ENCODE measurements at places on chromosomes 7 and 10.

GRCh38 chr10:6204341-6205191 is 1.8 kb downstream of the PFKFB3 start:
- peak; percentile 53 for DNase-seq

DNA sequence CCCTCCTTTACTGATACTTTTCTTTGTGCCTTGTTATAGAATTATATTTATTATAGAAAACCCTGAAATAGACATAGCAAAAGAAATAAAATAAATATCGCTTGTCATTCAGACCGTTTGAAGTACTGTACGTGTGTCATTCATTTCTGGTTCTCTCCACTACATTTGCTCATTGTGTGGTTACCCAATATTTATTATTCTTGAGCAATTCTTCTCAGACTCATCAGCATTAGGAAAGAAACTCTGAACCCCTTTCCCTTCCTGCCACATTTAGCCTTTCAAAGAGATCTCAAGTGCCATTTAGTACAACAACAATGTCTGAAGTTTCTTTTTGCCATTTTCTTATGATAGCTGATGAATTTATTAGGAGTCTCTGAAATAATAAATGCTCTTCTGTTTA is 154.1 kb downstream of the KIAA1217 start:
- DNase-seq: no peak

DNA sequence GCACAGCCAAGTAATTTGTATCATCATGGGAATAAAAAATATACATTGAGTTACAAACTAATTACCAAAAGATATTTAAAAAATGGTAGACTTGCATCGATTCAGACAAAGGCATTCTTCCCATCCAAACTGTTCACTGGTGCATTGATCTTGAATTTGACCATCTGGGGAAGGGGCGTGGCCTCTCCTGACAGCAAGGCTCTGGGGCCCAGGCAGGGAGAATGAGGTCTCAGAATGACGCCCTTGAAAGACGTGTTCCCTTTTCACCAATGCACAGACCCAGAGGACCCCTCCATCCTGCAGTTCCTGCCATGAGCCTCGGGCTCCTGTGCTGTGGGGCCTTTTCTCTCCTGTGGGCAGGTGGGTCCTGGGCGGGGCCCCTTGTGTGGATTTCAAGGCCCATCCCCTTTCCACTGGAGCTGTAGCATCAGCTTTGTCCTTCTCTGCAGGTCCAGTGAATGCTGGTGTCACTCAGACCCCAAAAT is 91.1 kb upstream of the PRSS58 start:
- no peak for DNase-seq

- peak; percentile 4 for DNase-seq
Measured at GRCh38 chr10:56319386-56319785, 41.7 kb downstream of the ZWINT start.

DNA sequence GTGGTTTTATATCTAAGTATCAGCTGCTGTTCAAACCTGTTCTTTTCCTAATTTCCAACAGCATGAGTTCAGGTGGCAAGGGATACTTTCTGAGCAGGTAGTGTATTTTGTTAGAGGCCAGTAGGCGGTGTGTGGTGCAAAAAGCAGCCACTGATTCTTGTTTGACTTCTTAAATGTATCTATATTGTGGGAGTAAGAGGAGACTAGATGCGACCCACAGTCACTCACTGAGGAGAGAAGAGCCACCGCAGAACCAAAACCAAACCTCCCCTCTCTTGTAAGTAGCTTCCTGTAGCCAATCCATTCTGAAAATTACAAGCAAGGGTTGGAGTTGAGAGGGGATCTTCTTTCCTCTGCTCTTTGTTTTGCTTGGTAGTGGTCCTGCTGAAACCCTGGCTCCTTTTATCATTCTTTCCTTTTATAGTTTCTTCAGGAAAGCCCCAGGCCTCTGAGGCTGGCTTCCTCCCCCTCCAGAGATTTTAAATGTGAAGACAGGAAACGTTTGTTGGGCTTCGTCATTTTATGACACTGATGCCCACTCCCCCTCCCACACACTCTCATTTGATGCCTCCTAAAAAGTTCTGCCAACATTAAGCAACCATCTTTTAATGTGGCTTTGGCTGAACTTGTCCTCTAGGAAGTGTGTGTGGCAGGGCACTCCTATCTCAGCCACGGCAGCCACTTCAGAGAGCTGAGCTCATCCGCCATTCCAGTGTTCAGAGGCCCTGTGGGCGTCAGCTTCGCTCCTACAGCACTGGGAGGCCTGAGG is 566.0 kb downstream of the SUGCT start:
- DNase-seq: no peak

GRCh38 chr7:128210590-128211570 is 30.2 kb upstream of the LEP start:
- no peak for DNase-seq

- DNase-seq: no peak
Measured at GRCh38 chr10:93516006-93516380, 19.6 kb downstream of the CEP55 start.

- DNase-seq: no peak
Measured at GRCh38 chr7:12111422-12112405, 99.4 kb upstream of the TMEM106B start.

DNA sequence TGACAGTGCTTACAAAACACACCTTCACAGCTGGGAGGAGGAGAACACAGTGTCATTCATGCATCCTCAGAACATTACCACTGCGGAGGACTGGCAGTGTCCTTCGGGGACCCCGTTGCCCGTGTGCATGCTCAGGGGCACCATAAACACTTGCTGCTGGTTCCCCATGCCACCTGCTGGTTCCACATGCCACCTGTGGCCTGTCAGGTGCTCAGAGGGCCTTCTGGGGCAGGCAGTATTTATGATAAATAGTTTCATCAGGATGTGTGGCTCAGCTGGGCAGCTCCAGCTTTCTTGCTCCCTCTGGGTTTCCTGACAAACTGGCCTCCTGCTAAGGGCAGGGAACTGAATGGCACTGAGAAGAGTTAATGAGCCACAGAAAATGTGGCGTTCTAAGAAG is 32.1 kb downstream of the CELF2 start:
- DNase-seq: no peak

GRCh38 chr10:43944381-43945093 is 295.9 kb upstream of the ZNF32 start:
- no peak for DNase-seq

DNA sequence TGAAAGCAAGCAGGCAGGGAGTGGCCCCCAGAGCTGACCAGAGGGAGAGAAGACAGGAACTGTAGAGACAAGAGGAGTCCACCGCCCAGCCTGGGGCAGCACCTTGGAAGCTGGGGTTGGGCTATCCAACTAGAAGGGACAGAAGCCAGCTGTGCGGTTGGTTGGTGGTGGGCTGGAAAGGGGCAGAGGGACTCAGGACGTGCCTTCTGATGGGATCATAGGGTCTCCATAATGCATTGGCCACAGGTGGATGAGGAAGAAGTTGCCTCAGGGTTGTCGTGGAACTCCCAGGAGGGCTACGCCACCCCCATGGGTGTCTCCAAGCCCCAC is 114.0 kb upstream of the RET start:
- DNase-seq: no peak

DNA sequence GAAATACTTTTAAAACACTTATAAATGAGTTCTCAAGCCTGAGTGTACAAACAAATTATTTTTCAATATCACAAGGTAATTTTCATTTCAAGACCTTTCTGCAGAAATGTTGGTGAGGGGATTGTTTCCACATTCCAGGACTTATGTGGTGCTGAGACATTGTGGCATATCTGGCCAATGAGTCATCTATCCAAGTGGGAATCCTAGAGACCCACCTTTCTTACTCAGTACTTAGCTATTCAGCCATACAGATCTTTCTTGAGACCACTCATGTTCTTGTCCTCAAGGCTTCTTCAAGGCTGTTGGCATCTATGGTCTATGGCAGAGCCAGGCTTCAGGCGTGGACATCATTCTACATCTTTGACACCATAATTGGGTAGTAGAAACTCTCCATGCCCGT is 225.4 kb downstream of the DKK1 start:
- DNase-seq: peak; percentile 57

DNA sequence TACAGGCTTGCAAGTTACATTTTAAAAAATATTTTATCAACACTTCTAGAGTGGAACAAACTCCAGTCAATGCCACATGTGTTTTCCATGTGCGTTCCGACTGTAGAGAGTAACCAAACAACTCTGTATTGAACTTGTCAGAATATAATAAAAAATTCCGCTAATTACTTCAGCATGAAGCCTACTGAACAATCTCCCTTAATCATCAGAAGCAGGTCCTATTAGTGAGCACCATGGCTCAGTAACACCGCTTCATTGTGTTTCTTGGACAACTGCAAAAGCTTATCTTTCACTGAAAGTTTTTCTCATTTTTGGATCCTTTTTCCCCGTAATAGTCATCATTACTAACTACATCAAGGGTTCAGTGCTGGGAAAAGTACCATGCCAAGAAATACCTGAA is 117.0 kb downstream of the MKX start:
- DNase-seq: no peak

DNA sequence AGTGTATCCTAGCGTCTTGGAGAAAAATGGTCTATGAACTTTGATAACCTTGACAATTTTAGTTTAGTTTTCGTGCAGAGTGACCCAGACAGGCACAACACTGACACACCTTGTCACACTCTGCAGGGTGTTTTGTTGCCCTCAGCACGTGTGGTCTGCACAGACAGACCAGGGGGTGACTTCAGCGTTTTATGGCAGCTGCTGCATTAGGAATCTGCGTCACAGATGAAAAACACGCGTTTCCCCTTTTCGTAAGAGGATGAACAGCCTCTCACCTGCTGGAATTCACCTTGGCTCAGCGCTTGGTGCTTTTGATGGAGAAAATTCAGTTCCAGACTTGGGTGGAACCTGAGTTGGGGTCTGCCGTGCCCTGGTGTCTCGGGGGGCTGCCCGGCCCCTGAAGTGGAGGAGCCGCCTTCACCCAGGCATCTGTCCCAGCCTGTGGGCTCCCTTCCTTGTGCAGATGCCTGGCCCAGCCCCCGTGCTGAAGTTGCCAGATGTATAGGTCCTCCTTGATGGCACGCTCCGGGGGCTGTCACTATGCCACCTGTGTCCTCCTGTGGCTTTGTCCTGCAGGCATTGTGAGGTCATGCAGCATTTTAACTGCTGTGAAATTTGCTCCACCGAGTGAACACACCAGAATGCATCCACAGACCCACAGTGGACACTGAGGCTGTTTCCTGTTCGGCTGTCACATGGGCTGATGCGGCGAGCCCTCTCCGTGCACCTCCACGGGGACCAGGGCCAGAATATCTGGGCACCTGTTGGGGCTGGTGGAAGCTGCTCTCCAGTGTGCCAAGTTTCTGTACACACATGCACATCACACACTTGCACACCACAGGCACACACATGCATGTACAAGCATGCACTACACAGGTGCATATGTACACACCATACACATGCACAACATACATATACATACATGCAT is 18.3 kb downstream of the INPP5A start:
- DNase-seq: no peak

Measured in ACHN (cell line).